ENCODE measurements at places on chromosomes 3 and 15. TPM values are rescaled to one million over a fixed set of nuclear protein-coding genes. Genes with fewer than 3 reads are reported as not detected.

The SLC22A14 gene
- 0.12 TPM for total RNA-seq

The MON1A gene
- total RNA-seq, result 12.8 TPM

The TEX9 gene
- 9.2 TPM for total RNA-seq

The MRPL47 gene
- 32.0 TPM for total RNA-seq

The SNTN gene
- 0.24 TPM for total RNA-seq

The PLA2G4D gene
- total RNA-seq, result 0.03 TPM

The ISLR2 gene
- total RNA-seq, result 0.14 TPM

The RBP2 gene
- total RNA-seq, result not detected

The PRICKLE2 gene
- total RNA-seq, result 11.6 TPM

The IGDCC3 gene
- total RNA-seq, result 41.9 TPM

The LRRC15 gene
- not detected for total RNA-seq

The DZIP3 gene
- 31.2 TPM for total RNA-seq

The SKOR1 gene
- 1.1 TPM for total RNA-seq

The SSUH2 gene
- total RNA-seq, result 0.53 TPM

The SLC28A2 gene
- not detected for total RNA-seq

The TP63 gene
- total RNA-seq, result not detected

The CXCR6 gene
- total RNA-seq, result not detected

The OIP5 gene
- 8.0 TPM for total RNA-seq

The CCNB2 gene
- total RNA-seq, result 11.2 TPM

The BFSP2 gene
- not detected for total RNA-seq

The RAD51 gene
- total RNA-seq, result 6.2 TPM

The TNFAIP8L3 gene
- not detected for total RNA-seq

The CASR gene
- 0.06 TPM for total RNA-seq

The PDZRN3 gene
- total RNA-seq, result 81.9 TPM

The LRRFIP2 gene
- total RNA-seq, result 61.2 TPM

The GPR149 gene
- total RNA-seq, result not detected

The TXNRD3 gene
- total RNA-seq, result 11.7 TPM

The DCUN1D1 gene
- total RNA-seq, result 22.8 TPM

The NFKBIZ gene
- total RNA-seq, result 86.5 TPM

The ATR gene
- total RNA-seq, result 11.2 TPM

The GHSR gene
- total RNA-seq, result not detected

The LSMEM2 gene
- 29.2 TPM for total RNA-seq

The FEZF2 gene
- total RNA-seq, result not detected

The ADAMTSL3 gene
- total RNA-seq, result 0.88 TPM

The CPLX3 gene
- total RNA-seq, result not detected

The CNBP gene
- total RNA-seq, result 285 TPM

The DNAH12 gene
- 0.57 TPM for total RNA-seq

The IL5RA gene
- total RNA-seq, result 0.07 TPM

The HHLA2 gene
- total RNA-seq, result 0.48 TPM

Data from cardiac muscle cell (in vitro differentiated cells and primary cell).